NCI-H345 (cell line): ENCODE measurements at places on chromosomes 3 and 15.

GRCh38 chr3:122183893-122184590 is 574 bp downstream of the CASR start:
- no peak for DNase-seq

- no peak for DNase-seq
These were observed 23.3 kb downstream of the SLC6A6 start for GRCh38 chr3:14425581-14426304.

GRCh38 chr3:52298149-52299098 is 10.8 kb downstream of the GLYCTK start:
- no peak for DNase-seq

- DNase-seq, result no peak
These were observed 31.6 kb upstream of the ACP3 start for GRCh38 chr3:132285620-132285945.

DNA sequence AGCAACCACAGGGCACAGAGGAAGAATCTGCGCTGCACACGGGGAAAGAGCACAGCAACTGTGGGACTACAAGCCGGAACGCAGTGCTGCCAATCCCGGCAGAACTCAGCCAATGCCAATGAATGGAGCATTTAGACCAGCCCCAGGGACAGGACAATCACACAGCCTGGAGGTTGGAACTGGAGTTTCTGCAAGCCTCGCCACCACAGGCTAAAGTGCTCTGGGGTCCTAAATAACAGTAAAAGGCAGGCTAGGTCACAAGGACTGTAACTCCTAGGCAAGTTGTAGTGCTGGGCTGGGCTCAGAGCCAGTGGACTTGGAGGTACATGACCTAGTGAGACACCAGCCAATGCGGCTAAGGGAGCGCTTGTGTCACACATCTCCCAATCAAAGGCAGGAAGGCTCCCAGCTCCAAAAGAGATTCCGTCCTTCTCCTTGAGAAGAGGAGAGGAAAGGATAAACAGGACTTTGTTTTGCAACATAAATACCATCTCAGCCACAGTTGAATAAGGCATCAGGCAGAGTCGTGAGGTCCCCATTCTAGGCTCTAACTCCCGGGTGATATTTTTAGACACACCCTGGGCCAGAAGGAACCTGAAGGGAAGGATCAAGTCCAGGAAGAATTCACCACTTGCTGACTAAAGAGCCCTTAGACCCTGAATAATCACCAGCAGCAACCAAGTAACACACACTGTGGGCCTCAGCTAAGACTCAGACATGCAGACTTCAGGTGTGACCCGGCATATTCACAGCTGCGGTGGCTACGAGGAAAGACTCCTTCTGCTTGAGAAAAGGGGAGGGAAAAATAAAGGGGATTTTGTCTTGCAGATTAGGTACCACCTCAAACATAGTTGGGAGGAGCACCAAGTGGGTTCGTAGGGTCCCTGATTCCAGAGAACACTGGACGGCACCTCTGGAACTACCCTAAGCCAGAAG is 85.5 kb upstream of the XXYLT1 start:
- no peak for DNase-seq

DNA sequence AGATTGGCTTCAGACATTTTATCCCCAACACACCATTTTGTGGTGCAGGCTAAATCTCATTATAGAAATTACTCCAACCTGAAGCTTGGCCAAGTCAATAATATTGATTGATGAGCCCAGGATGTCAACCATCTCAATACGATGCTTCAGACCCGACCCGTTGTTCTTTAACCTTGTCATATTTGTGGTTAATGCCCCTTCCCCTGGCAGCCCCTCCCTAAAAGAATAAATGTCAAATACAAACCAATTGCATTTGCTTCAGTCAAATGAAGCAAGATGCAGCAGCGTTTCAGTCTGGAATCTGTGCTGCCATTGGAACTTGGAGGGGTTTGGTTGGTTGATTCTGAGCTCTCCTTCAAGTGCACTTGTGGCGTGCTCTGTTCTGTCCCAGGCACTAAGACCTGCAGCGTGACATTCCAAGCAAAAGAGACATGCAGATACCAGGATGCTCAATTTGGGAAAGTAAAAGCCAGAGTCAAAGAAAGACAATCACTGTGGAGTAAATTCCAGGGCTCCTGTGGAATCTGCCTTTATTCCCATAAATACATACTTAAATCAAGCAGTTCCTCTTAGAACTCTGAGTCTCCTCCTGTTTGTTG is 23.8 kb upstream of the PSMD6 start:
- no peak for DNase-seq

- DNase-seq, result no peak
These were observed 10.7 kb upstream of the TRAK1 start for GRCh38 chr3:42080453-42080872.

DNA sequence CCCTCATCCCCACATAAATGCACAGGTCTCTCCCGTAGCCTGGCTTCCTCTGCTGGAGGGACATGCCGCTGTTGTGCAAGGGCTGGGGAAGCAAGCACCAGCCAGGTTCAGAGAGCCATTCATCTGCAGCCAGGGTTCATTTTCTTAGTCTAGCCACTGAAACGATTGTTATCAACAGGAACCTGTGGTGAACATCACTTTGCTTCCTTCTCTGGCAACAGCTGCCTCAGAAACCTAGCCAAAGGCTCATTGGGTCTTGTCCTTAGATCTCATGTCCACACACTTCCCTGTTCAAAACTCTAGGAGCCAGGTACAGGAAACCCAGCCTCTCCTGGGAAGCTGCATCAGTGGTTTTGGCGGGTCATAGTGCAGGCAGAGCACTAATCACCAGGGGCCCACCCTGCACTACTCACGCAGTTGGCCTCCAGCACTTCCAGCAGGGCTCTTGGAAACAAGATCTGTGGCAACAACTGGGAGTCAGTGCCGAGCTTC is 47.0 kb downstream of the OXNAD1 start:
- no peak for DNase-seq

DNA sequence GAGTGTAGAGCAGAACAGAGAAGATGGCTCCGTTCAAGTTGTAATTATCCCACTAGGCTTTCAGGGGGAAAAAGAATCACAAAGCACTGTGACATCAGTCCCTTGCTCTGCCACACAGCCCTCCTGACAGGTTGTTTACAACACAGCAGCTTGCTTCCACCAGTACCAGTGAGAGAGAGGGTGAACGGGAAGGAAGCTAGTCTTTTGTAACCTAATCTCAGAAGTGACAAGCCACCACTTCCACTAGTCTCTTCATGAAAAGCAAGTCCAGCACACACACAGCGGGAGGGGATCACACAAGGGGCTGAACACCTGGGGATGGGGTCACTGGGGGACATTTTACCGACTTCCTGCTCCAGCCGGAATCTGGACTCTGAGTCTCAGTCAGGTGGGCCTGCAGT is 86.3 kb downstream of the FAM81A start:
- no peak for DNase-seq

DNA sequence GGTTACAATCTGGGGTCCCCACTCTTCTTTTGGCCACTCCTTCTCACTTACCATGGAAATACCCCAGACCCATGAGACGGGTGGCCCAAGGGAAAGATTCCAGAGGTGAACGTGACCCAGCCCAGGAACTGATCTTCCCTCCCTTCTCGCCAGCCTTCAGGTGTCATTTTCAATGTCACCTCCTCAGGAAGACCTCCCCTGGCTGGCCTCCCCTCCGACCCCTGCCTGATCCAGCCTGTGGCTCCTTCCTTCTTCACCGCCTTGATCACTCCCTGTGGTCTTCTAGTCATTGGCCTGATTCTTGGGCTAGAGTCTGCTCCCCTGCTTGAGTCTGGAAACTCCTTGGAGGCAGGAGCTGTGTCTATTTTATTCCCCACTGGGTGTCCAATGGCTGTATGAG is 146.1 kb downstream of the SMAD6 start:
- no peak for DNase-seq

DNA sequence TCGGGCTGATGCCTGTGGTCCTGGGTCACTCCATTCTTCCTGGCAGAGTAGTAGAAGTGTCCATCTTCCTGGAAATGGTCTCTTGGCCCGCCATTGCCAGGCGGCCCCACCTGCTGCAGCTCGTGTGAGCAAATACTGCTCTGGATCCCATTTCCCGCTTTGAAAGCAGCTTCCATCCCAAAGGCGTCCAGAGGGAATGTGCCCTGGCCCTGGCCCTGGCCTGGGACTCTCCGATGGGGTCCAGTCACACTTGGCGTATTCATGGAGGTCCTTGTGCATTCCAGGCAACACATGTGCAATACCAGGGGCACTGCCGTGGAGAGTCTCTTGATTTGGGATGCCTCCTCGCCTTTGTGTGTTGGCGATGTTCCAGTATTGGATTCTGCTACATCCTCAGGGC is 111.1 kb downstream of the SNRPN start:
- DNase-seq, result no peak
